H1 (cell line): ENCODE measurements at places on chromosomes 16 and 17.

DNA sequence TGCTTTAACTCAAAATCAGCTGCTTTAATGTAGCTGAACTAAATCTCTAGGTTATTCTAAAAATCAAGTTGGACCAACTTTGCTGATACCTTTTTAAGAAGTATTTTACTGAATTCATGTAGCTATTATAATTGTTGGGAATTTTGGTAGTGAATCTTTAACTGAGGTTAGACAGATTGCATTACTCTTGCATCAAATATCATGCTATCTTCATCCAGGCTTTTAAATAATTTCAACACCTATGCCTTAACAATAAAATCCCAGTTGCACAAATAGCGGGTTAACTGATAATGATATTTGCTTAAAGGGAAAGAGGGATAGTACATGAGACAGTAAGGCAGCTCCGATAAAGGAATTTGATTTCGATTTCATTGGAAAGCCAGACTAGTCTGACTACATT lies 241.3 kb upstream of the TBX2 start:
- DNase-seq: no peak

- DNase-seq: no peak
Measured at GRCh38 chr16:76946879-76947278, 244.1 kb upstream of the MON1B start.

GRCh38 chr16:24010440-24011089 lies 174.8 kb downstream of the PRKCB start:
- DNase-seq: peak; percentile 80

- DNase-seq: no peak
Measured at GRCh38 chr17:39761861-39762496, 24.2 kb downstream of the GRB7 start.

- no peak for DNase-seq
Measured at GRCh38 chr17:72599891-72600290, 479.1 kb downstream of the SOX9 start.

- DNase-seq: no peak
Measured at GRCh38 chr16:89828870-89829629, 775 bp downstream of the SPIRE2 start.

DNA sequence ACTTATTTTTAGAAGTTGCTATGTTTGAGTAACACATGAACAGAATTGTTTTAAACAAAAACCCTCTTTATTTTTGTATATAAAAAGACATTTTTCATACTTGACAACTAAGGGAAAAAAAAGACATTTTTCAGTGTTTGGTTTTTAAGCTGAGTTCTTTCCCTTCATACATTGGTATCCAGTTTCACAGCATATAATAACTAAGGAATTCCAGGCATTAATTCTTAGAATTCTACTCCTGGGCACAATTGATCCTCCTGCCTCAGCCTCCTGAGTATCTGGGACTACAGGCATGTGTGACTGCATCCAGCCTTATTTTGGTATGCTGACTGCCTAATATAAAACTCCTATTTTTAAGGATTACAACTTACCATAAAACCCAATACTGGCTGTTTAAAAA lies 8.4 kb downstream of the FBXO47 start:
- no peak for DNase-seq

- no peak for DNase-seq
Measured at GRCh38 chr16:2501946-2502895, 11.5 kb upstream of the ATP6V0C start.

- DNase-seq: no peak
Measured at GRCh38 chr17:78998311-78999055, 11.1 kb downstream of the CANT1 start.

- DNase-seq: no peak
Measured at GRCh38 chr17:58227733-58228132, 8.7 kb upstream of the MKS1 start.

DNA sequence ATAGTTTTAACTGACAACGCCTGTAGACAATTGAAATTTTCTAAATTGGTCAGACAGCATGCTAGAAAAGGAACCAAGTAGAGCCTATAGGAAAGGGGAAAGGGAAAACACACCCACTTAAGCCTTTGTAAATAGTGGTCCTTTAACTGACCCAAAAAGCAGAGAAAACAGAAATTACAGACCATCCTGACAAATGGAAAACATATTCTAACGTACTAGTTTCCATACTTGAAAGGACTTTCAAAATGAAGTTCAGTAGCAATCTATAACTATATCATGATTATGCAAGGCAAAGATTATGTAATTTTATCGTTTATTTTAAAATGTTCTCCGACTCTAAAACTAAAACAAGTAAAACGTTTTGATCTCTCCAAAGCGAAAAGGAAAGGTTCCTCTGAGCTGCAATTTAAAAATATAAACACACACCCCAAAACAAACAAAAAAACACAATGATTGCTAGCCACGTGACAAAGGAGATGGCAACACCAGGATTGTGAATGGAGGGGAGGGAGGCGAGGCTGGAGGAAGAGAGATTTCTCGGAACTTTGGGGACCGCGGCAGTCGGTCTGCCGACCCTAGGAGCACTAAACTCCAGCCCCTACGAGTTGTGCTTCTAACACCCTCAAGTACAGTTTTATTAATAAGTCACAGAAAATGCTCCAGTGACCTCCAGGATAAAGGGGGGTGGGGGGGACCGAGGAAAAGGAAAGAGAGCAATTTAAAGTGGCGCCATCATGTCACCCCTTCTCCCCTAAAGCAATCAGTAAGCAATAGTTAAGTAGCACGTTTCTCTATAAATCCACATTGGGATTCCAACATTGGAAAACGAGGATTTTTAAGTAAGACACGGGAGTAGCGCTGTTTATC lies 1.7 kb downstream of the KANSL1 start:
- no peak for DNase-seq

DNA sequence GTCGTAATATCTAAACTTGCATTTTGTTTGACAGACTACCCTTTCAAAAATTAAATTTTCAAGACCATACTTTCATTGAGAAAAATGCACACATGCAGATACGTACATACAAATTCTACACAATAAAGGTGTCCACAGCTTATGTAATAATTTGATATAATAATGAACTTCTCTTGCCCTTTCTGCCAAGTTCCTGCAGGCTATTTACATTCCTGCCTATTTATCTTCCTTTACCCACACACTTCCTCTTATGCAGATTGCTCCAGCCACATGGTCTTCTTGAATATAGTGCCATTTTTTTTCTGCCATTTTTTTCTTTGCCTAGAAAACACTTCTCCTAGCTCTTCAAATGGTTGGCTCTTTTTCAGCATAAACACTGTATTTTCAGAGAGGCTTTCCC lies 826.9 kb upstream of the CDH8 start:
- no peak for DNase-seq

DNA sequence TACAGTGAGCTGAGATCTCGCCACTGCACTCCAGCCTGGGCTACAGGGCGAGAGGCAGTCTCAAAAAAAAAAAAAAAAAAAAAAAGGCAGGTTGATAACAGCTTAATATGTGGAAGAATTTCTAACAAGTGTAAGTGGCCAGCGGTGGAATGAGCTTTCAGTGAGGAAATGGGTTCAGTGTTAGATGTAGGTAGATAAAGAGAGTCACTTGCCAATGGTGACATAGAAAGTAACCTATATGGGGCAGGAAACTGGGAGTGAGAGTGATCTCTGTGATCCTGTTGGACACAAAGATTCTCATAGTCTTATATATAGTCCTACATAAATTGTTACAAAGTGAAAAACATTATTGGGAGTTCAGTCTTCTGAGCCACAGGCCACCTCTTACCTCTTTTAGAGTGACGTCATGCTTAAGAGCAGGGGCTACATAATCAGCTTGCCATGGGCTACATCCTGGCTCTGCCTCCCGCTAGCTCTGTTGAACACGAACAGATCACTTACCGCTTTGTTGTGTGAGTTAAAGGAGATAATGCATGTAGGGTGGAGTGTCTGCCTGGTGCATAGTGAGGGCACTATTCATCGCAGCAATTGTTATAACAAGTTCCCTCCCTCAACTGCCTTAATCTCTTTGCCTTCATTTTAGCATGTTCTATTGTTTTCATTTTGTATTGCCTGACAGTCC lies 110.2 kb upstream of the ELAC2 start:
- no peak for DNase-seq

- no peak for DNase-seq
Measured at GRCh38 chr16:24552705-24553246, 13.4 kb downstream of the RBBP6 start.

GRCh38 chr16:28823291-28823872 lies 583 bp downstream of the ATXN2L start:
- DNase-seq: no peak

- DNase-seq: no peak
Measured at GRCh38 chr17:81221842-81222619, 734 bp downstream of the CEP131 start.

GRCh38 chr17:55446581-55447205 lies 25.1 kb upstream of the MMD start:
- no peak for DNase-seq

- DNase-seq: peak; percentile 86
Measured at GRCh38 chr17:7293816-7294613, 424 bp downstream of the YBX2 start.

GRCh38 chr16:56282451-56282850 lies 91.2 kb downstream of the GNAO1 start:
- no peak for DNase-seq

GRCh38 chr17:69606142-69606800 lies 191.8 kb downstream of the MAP2K6 start:
- no peak for DNase-seq

DNA sequence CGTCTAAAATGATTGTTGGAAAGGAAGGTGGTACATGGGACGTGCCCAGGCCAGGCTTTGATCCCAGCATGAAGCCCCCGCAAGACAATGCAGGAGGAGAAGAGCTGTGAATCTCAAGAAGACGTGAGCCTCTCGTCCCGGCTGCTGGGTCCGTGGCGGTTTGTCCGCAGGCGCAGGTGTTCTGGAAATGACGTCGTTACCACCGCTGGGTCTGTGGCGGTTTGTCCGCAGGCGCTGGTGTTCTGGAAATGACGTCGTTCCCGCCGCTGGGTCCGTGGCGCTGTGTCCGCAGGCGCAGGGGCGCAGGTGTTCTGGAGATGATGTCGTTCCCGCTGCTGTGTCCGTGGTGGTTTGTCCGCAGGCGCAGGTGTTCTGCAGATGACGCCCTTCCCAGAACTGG lies 14.1 kb downstream of the SPG7 start:
- no peak for DNase-seq

DNA sequence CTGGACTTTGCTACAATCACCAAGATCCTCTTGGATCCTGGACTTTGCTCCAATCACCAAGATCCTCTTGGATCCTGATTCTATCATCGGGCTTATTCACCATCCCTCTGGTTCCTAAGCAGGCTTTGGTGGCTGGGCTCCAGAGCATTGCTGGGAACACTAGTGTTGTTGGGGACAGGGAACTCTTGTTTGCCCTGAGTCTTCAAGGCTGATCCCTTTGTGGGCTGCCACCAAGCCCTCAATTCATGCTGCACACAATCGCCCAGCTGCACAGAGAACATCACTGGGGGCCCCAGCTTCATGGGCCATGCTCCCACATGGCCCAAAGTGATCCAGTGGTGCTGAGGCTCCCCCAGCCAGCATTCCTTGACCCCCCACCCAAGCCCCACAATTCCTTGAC lies 88.3 kb downstream of the TMEM132E start:
- no peak for DNase-seq

DNA sequence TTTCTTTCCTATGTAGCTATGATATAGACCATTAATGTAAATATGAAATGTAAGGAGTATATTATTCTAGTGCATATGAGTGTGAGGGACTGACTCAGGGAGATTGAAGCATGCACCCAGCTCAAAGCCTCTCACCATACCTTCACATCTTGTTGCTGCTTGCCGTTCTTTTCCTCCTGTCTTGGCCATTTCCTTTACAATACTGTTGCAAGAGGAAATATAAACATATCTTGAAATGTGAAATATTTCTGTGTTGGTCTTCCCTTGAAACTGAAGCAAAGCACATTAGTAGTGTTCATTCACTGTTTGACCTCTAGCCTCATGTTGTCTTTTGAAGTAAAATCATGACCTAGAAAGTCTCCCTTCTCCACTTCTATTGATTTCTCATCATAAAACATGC lies 46.6 kb downstream of the PHKB start:
- DNase-seq: no peak

GRCh38 chr17:40901981-40902474 lies 17.0 kb upstream of the KRT20 start:
- no peak for DNase-seq
